ENCODE measurements at places on chromosomes 7 and 10.

- DNase-seq: no peak
These were observed 44.3 kb downstream of the OGDH start for GRCh38 chr7:44650772-44651171.

GRCh38 chr7:151275813-151276577, 27.5 kb upstream of the SMARCD3 start:
- no peak for DNase-seq

GRCh38 chr7:106249488-106249887, 35.3 kb downstream of the NAMPT start:
- no peak for DNase-seq

GRCh38 chr10:124351481-124352220, 67.1 kb downstream of the OAT start:
- no peak for DNase-seq

DNA sequence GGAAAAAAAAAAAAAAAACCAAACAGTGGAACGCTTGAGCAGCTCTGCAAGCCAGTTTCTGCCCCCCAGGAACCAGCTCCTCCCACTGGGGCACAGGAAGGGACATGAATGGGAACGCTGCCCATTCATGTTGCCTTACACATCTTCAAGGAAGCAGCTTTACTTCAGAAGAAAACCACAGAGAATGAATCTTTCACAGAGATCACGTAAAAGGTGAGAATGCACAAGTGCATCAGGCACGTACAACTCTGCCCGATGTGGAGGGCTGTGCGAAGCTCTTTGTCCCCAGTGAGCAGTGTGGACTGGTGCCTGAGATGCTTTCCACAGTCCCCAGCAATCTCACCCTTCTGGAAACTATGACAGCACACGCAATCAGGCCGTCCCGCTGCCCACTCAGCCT, 106.2 kb downstream of the DLG5 start:
- no peak for DNase-seq

DNA sequence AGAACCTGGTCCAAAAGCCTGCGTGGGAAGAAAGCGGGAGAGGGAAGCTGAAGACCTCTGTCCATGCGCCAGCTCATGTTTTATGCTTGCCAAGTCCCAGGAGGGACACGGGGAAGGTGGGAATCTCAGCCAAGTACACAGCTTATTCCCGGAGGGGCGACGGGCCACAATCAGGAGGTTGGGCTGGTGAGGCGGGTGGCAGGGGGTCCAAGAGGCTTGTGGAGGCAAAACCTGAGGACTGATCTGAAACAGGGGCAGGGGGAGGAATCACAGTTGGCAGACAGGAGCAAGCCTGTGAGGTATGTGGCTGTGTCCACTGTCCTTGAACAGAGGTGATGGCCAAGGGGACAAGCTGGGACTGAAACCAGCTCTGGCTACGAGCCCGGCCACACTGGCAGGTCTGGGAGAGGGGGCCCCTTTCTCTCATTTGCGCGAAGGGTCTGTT, 38.0 kb upstream of the LEP start:
- DNase-seq: no peak

- no peak for DNase-seq
These were observed 110.2 kb downstream of the RAB11FIP2 start for GRCh38 chr10:117936566-117936965.

DNA sequence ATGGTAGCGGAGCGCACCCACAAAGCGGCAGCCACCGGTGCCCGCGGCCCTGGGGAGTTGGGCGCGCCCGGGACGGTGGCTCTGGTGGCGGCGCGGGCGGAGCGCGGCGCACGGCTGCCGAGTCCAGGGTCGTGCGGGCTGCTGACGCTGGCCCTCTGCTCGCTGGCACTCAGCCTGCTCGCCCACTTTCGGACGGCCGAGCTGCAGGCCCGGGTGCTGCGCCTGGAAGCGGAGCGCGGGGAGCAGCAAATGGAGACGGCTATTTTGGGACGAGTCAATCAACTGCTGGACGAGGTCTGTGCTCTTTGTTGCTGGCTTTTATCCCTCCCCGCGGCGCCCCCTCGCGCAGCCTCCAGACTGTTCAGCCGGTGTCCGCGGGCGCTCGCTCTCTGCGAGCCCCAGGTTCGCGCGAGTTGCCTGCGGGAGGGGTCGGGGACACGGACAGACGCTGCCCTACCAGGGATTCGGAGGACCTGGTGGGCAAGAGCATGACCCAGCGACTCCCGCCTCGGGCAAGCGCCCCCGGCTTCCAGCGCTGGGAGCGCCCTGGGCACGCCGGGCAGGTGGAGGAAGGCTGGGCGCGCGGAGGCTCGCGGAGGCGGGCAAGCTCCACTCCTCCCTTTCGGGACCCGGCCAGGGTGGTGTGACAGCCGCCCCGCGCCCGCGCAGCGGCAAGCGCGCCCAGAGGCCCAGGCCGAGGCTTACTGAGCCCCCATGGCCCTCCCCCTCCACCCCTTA, 887 bp downstream of the COL13A1 start:
- DNase-seq: no peak

DNA sequence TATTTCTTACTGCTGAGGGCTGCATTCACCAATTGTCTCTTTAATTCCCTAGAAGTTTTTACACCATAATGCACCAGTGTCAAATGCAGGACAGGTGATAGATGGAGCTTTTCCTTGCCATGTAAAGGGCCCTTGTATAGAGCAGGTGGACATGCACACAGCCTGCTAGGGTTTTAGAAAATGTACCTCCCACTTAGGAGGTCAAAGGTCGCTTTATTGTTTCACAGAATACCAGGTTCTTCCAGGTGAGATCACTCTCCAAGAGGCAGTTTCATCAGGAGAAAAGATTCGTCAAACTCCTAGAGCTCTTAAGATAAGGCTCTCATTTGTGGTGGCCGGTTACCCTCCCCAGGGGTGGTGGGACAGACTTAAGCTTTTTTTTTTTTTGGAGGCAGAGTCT, 215.8 kb downstream of the PHTF2 start:
- DNase-seq: no peak
